ENCODE measurements at places on chromosomes 4 and X.

DNA sequence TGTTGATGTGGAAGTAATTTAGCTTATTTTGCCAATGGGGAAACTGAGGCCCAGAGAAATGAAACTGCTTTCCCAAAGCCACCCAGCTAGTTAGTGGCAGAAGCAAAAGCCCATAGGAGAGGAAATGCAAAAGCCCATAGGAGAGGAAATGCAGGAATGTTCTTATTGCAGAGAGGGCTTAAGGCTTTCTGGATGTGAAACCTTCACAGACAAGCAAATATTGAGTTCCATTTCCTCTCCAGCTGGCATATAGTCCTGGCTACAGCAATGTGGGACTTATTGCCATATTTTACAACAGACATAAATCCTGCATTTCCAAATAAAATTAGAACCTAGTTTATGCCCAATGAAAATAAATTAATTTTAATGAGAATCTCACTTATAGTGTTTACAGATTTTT lies 69.7 kb downstream of the TMEM154 start:
- no peak for DNase-seq

GRCh38 chr4:47383829-47384427 lies 79.6 kb downstream of the COMMD8 start:
- no peak for DNase-seq

- no peak for DNase-seq
Observed at GRCh38 chr4:162782778-162783525, 383.7 kb downstream of the NAF1 start.

- no peak for DNase-seq
Observed at GRCh38 chr4:149884529-149885181, 69.0 kb upstream of the IQCM start.

DNA sequence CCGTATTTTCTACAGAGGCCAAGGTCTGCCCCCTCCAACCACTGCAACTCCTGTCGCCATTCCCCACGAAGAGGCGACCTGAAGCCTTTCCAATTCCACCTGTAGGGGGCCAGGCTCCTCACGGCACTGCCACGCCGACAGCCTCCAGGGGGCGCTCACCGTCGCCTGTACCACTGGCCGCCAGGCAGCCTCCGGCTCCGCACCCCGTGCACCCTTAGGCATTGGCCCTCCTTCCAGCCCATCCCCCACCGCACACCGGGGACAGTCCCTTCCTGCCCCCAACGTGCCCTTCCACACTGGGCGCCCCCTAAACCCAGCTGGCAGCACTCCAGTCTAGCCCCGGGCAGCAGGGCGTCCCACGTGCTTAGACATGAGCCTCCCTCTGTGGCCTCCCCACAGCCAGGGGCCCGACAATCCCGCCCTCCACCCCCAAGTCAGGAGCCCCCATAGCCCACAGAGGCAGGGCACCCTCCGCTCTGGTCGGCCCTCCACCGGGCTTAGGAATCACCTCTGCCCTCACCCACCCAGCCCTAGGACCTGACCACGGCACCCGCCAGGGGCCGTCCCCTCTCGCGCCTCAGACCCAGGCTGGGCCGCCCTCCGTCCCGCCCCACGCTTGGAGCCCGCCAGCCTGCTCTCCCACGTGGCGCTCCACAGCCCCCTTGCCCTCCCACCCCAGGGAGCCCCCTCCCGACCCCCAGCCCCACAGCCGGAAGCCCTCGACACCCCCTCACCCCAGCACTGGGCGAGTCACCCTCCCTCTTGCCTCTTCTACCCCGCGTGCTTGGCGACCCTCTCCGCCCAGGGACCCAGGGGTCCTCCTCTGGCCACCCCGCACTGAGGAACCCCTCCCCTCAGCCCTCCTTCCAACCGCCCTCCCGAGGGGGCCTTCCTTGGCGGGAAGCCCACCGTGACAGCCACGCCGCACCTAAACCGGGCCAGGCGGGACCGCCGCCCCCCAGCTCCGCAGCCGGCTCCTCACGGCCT lies 711 bp downstream of the PNMA6E start:
- no peak for DNase-seq

GRCh38 chr4:7361280-7361895 lies 73.3 kb downstream of the PSAPL1 start:
- no peak for DNase-seq

GRCh38 chrX:136856551-136856950 lies 24.0 kb downstream of the RBMX start:
- no peak for DNase-seq

DNA sequence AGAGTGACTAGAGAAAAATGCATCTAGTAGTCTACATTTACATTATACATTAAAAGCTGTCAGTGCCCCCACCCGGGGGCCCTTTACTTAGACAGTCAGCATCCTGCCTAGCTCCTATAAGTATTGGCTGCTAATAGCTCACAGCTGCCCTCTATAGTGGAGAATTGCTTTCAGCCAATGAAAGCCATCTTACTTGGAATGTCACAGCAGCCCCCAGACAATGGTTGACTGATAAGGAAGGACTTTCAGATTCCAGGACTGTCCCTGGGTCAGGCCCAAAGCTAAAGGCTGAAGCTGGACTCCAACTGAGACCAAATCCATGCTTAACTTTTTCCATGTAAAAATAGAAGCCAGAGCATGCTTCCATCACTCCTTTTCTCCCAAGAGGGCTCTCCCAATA lies 196.9 kb downstream of the ANKRD50 start:
- DNase-seq, result no peak

- no peak for DNase-seq
Observed at GRCh38 chrX:98299785-98300184, 1416.1 kb downstream of the RPA4 start.

DNA sequence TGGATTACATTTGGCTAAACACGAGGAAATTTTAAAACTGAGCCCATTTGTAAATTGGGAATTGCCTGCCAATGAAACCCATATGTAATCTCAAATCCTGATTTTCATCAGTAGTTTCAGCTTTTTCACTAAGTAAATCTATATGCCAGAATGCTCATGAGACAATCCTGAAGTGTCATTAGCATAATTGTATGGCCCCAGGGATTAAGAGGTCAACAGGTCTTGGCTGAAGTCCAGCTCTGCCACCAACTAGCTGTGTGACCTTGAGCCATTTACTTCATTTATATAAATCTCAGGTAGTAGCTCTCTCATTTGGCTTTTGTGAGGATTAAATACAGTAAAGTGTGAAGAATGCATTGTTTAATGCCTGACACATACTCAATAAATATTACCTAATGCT lies 320.5 kb upstream of the EMCN start:
- no peak for DNase-seq

- no peak for DNase-seq
Observed at GRCh38 chrX:40245488-40246071, 147.8 kb upstream of the BCOR start.

GRCh38 chrX:110477593-110478228 lies 119.1 kb downstream of the RTL9 start:
- no peak for DNase-seq

- DNase-seq, result no peak
Observed at GRCh38 chr4:71857713-71858451, 74.0 kb upstream of the GC start.

- DNase-seq, result no peak
Observed at GRCh38 chrX:107135049-107135964, 16.7 kb upstream of the RBM41 start.

GRCh38 chrX:142054094-142054493 lies 150.4 kb downstream of the MAGEC1 start:
- DNase-seq, result no peak

GRCh38 chr4:82097504-82097903 lies 276.3 kb downstream of the HNRNPD start:
- no peak for DNase-seq

GRCh38 chr4:124913237-124913636 lies 200.7 kb upstream of the ANKRD50 start:
- no peak for DNase-seq

GRCh38 chr4:85866508-85866907 lies 391.6 kb downstream of the ARHGAP24 start:
- DNase-seq, result no peak

- DNase-seq, result no peak
Observed at GRCh38 chr4:108272561-108272960, 103.8 kb upstream of the LEF1 start.

- no peak for DNase-seq
Observed at GRCh38 chrX:15418041-15418706, 34.0 kb upstream of the VEGFD start.

DNA sequence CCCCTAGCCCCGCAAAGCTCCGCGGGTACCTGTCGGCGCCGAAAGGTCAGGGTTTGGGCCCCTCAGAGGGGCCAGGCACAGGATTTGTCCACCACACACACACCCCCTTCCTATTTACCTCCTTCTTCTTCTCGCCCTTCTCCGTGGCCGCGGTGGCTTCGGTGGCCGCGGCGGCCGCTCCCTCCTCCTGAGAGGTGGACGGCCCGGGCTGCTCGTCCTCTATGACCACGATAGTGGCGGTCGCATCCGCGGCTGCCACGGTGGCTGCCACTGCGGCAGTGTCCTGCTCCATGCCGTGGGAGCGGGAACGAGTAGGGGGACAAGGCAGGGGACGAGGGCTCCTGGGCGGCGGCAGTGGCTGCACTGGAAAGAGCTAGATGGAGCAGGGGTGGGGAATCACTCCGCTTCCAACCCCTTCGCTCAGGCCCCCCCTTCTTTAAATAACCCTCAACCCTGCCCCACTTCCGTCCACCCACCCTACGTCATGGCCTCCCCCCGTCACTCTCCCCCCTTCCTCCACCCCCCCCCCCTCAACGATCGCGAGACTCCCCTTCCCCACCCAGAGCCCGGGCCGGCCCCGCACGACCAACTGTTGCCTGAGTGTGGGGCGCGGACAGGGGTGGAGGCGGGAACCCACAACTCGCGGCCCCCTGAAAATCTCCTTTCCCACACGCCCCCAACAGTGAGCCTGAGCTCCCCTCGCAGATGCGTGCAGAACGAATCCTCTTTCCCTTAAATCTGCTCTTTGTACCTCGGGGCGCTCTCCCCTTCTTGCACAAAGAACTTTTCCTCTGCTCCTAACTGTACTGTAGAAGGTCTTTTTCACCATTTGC lies at the start of gene SMARCA1:
Gene SMARCA1, minus strand, starts transcription at position 412 of the 833 bp plus-strand sequence. Its CDS starts 120 bp downstream, at position 292.
- no peak for DNase-seq

DNA sequence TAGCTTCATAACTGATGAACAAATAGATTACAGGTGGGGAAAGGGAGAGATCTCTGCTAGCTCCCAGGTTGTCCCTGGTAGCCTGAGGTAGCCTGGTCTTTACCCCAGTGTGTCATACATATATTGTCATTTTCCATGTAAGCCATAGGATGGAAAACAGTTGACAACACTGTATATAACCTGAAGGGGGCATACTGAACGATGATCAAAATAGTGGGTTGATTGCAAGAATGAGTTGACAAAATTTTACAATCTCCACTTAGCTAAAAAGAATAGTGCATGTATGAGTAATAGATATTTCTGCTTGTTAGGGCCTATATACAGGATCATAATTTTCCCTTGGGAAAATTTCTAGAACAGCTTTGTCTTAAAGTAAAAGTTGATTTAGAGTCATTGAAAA lies 304.1 kb upstream of the HAND2 start:
- DNase-seq, result no peak

DNA sequence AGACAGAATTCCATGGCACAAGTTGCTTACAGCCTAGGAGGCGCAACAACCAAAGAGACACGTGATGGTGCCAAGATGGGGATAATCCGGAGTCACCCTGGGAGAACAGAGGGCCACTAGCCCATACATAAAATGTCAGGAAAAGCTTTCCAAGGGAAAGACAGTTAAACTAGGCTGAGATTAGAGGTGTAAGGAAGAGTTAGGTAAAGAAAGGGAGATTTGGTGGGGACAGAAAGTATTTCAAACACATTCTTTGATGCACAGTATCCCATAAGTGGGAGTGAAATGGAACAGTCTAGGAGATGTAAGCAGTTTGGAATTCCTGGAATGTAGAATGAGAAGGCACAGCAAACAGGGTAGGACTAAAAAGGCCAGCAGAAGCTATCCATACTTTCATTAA lies 860.9 kb upstream of the LCORL start:
- DNase-seq, result no peak

- DNase-seq, result no peak
Observed at GRCh38 chrX:134362560-134363089, 97.3 kb upstream of the HPRT1 start.
